ENCODE measurements at places on chromosomes 1 and 21.

DNA sequence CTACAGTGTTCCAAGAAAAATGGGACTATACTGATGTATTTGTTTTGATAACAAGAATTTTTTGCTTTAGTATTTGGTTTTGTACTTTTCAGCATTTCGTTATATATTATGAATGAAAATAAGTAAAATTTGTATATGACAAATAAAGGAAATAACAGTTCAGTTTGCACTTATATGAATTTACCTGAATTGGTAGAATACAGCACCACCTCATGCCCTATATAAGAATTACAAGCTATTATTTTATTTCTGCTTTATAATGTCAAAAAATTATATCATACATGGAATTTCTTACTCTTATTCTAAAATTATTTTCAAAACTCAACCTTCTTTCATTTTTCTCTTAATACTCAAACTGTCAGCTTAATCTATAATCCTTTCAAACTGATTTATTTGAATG lies 14.6 kb downstream of the EFCAB7 start:
- DNase-seq, result no peak

- DNase-seq, result no peak
These were observed 35.4 kb downstream of the EPHA8 start for GRCh38 chr1:22598736-22599135.

GRCh38 chr1:219459351-219460080 lies 153.4 kb downstream of the ZC3H11B start:
- no peak for DNase-seq

GRCh38 chr1:44273560-44274350 lies 60.5 kb downstream of the DMAP1 start:
- DNase-seq, result no peak

GRCh38 chr1:31943546-31944184 lies 5.5 kb upstream of the PTP4A2 start:
- no peak for DNase-seq

DNA sequence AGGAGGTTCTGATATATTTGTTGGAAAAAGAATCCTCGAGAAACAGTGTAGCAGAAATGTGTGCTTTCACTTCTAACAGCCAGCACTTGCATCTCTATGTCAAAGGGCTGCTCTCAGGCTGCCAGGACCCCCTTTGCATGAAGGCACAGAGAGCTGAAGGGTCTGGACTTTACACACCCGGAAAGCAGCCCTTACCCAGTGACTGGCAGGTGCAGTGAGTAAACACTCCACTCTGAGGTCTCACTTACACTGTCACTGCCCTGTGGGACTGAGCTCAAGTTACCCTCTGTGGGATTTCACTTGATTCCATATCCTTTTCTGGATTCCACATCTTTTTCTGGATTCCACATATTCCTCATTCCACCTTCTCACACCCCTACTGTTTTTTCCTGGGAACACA lies 40.8 kb upstream of the PPP2R5A start:
- no peak for DNase-seq

DNA sequence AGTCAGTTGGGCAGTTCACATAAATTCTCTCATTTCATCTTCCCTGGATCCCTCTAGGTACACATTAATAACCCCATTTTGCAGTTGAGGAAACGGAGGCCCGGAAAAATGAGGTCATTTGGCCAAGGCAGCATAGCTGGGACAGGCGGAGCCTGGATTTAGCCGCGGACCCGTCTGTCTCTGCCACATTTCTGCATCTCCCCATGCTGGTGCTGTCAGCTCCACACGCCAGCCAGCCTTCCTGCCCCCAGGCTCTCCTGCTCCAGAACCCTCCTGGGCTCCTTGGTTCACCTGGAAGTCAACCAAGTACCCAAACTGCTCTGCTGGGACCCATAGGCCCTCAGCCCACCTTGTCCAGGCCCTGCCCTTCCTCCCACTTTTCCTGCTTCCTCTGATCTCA lies 7.6 kb downstream of the FOXO6 start:
- DNase-seq, result no peak

DNA sequence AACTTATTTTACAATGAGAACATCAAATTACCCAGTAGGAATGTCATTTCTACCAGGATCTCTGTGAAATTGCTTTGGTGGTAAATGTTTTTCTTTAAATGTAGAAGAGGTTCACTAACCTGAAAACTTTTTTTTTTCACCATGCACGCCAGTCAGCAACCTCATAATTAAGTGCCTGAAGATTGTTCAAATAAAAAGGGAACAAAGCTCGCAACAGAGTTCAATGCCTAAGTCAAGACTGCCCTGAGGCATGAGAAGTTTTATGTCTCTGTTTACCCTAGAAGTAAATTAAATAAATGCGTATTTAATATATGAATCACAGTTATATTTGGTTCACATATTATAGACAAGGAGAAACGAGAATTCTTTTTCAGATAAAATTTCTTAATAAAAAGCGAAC lies 13.8 kb upstream of the SYDE2 start:
- DNase-seq, result no peak

DNA sequence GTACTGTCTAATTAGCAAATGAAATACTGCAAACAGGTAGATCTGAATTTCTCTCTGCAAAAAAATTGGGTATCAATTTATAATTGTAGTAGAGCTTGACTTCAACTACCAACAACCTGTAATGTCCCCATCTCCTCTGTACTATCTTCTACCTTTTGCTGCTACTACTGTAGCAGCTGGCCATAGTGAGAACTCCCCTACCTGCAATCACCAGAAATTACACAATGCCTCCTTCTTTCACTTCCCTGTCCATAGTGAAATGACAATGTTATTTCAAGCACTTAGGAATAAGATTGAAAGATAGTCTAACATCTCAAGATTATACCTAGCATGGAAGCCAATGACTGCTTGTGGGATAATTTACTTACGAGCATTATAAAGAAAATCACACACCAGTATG lies 100.4 kb downstream of the ACBD6 start:
- DNase-seq, result no peak

DNA sequence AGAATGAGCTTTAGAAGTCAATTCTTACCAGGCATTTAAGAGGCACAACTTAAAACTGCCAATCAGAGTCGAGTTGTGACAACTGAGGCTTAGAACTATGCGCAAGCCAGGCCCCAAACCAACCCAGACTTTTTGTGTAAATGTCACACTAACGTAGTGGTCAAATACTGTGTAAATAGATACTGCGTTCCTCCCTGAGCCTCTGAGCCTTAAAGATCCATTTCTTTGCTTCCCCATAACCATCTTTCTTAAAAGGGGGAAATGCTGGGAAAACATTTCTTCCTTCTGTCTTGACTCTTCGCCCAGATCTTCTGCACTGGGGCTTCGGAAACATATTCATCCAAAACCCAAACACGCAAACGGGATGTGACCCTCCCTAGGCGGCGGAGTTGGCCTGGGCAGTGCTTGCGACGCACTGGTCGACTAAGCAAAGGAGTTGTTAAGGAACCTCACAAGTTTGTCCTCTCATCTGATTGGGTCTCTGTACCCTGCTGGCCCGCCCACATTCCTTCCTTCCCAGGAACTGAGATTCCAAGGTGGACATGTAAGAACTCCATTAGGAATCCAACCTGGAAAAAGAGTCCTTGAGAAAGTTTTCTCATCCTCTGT lies 2.6 kb downstream of the ADAMTS5 start:
- no peak for DNase-seq

GRCh38 chr21:45130324-45130774 lies 56.0 kb downstream of the ADARB1 start:
- DNase-seq, result no peak

DNA sequence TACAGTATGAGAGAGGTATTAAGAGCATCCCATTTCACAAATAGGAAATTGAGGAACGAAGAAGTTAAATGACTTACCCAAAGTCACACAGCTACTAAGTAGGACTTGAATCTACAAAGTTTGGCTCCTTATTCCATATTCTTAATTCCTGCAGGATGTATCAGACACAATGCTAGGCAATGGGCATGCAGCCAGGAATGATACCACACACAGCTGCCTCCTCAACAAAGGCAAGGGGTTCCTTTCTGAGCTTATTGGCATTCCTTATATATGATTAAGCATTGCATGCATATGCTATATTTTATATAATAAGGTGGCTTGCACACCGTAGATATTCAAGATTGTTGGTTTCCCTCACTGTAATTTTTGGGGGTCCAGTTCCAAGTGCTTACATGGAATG lies 34.2 kb upstream of the JUN start:
- DNase-seq, result no peak

DNA sequence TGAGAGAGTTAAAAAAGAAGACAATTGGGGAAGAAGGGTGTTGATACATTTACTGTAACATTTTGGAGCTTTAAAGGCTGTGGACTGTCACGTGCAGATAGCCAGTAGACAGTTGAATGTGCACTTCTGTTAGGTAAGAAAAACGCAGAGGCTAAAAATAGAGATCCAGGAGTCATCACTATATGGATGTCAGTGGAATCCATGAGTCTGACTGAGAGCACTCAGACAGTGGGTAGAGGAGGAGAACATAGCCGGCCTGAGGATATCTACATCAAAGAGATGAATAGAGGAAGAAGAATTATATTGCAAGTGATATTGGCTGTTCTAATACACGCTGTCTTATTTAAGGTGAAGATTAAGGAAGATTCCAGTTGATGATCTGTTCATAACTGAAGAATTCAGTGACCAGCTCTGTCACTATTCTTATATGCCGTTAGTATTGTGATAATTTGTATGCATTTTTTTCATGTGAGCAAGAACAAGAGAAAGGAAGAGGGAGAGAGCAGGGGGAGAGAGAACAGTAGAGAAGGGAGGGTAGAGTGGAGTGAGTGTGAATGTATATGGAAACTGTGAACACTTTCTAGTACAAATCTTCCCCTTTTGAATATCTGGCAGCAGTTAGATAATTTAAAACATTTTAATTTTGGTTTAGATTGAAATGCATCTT lies 344.8 kb downstream of the CHRM3 start:
- DNase-seq, result no peak

DNA sequence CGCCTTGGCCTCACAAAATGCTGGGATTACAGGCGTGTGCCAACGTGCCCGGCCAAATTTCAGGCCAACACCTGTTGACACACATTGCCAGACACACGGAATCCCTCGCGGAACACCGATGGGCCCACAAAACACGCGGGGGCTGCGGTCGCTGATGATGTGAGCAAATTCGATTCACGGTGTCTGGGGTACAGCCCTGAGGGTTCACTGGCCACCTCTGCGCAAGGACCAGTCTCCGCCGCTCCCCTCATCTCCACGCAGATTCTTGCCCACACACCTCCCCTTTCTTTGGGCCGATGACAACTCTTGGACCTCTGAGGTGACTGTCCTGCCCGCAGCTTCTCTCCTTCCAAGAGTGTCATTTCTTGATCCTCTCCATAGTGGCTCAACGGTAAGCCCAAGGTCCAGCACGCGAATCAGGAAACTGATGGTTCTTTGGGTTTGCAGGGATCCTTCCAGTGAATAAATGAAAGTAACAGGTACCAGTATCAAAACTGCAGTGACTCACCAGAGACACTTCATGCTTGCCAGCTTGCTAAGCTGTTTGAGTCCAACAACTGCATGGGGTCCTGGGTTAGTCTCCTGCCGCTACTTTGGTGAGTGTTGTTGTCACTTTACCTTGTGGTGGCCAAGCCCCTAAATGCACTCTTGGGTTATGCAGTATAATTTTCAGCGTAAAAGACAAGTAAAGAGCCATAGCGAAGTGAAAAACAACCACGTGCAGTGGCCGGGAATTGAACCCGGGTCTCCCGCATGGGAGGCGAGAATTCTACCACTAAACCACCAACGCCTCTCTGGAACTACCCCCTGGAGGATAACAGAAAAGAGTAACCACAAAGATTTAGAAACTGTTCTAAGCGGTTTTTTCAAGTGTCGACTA lies 11.0 kb upstream of the RNU1-3 start:
- DNase-seq, result no peak

DNA sequence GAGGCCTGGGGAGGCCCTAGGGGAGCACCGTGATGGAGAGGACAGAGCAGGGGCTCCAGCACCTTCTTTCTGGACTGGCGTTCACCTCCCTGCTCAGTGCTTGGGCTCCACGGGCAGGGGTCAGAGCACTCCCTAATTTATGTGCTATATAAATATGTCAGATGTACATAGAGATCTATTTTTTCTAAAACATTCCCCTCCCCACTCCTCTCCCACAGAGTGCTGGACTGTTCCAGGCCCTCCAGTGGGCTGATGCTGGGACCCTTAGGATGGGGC lies 5.2 kb downstream of the ELF3 start:
- no peak for DNase-seq

DNA sequence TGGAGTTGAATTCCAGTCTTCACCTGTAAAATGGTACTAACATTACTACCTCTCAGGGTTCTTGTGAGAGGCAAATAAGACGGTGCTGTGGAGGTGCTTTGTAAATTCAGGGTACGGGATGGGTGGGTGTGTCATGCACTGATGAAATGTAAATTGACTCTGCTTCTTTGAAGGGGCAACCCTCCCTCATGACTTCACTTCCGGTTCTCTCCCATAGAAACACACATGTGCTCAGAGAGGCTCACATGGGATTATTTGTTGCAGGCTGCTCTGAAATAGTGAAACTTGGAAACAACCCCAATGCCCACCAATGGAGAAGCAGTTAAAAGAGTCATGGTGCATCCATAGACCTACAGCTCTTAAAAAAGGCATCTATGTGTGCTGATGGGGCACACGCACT lies 44.9 kb upstream of the SCMH1 start:
- no peak for DNase-seq

- no peak for DNase-seq
These were observed 23.5 kb upstream of the DDOST start for GRCh38 chr1:20684651-20685050.

DNA sequence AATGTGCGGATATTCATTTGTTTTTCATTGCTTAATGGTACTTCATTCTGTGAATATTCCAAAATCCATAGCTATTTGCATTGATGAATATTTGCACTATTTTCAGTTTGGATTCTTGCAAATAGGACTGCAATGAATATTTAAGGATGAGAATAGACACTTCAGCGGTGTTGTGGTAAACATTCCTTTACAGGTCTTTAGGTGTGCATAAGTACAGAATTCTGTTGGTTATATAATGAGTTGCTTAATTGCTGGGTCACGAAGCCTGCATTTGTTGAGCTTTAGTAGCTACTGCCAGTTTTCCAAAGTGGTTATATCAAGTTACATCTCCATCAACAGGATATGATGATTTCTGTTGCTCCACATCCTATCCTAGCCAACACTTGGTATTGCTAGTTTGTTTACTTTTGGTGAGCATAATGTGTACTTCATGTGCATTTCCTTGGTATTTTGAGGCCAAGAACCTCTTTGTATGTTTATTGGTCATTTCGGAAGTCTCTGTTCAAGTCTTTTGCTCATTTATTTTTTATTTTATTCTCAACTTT lies 64.2 kb upstream of the CYYR1 start:
- no peak for DNase-seq

DNA sequence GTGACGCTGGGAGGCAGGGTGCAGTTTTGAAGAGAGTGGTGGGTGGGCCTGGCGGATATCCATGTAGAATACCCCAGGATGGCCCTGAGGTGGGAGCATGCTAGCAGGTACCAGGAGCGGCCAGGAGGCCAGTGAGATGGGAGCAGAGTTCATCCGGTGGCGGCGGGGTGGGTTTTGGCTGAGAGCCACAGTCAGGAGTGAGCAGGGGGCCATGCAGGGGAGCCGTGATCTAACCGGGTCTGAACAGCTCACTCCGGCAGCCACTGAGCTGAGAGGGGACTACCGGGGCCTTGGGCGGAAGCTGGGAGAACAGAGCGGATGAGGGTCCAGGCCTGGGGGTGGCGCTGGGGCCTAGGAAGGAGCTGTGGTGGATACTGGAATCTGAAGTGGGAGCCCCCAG lies 47.6 kb upstream of the LRP8 start:
- DNase-seq, result no peak

- no peak for DNase-seq
These were observed 12.9 kb downstream of the SRRM1 start for GRCh38 chr1:24656046-24656445.

Measured in NCI-H2081 treated with DMSO at 0.1 percent for 48 hours (cell line).